ENCODE measurements at places on chromosomes 6 and 20.

DNA sequence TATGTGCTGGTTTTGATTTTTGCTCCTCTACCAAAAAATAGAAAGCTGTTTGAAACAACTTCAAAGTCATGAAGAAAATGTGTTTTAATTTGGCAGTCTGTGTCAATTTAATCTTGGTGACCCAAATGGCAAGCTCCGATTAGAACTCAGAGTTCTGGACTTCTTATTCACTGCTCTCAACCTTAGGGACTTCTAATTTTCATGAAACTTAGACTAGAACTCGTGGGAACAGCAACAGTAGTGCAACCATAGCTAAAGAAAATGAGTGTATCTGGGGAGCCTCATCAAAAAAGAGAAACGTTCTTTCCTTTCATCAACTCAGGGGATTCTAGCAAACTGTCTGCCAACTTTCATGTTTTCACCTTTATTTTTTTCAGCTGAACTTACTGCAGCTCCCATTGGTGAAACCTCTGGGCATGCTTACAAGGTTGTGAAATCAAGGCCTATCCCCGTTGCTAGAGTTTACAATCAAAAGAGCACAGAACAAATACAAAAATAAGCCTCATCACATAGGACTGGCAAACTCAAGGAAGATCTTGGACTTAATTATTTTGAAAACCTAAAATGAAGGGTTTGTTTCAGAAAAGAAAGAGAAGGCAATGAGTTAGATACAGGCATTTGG lies 114.0 kb upstream of the HSF2 start:
- no peak for DNase-seq

- DNase-seq, result no peak
These were observed 1.1 kb downstream of the TBP start for GRCh38 chr6:170555305-170555704.

GRCh38 chr6:141682391-141682790 lies 450.3 kb upstream of the GJE1 start:
- no peak for DNase-seq

DNA sequence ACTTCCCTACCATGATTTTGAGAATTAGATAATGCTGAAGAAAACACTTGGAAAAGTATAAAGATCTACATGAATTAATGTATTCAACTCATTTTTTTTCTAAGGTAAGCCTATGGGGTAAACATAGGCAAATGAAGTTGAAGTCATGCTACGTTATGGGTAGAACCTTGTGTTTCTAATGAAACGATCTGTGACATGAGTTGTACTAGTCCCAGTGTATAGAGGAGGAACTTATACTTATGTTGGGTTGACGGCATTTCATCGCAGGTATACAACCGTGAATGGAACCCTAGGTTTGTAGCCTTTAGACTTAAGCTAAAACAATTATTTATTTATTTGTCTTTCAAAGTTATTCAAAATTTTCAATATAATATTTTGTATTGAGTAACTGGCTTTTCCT lies 2.6 kb downstream of the SLC35F1 start:
- DNase-seq, result no peak

DNA sequence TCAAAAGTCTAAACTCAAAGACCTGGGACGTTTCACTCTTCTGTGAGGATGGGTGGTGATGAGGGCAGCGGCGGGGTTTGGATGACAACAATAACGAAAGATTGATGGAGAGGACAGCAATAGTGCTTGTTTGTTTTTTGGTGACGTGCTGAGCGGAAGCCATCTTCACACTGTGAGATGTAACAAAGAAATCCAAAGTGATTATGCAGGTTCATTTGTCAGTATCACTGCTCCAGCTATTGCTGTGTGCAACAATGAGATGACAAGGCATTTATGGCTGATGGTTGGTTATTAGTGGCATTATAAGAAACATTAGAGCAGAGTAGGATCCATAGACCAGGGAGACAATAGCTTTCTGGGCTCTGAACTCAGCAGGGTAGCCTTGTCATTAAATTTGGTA lies 306.7 kb downstream of the RNF144B start:
- DNase-seq, result no peak

GRCh38 chr20:51265361-51265760 lies 242.5 kb upstream of the KCNG1 start:
- no peak for DNase-seq

DNA sequence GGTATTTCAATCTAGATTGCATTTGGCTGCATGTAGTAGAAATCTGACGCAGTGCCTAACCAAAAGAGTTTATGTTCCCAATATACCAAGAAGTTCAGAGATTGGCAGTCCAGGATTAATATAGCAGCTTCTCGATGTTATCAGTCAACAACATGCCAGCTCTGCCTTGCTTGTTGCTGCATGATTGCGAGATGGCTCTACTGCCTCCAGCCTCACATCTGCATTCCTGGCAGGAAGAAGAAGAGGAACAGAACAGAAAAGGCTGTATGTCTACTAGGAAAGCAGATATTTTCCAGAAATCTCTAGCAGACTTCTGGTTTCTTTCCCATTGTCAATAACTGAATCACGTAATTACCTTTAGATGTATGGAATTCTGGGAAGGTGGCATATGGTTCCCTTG lies 60.8 kb downstream of the SLC35D3 start:
- DNase-seq, result no peak

DNA sequence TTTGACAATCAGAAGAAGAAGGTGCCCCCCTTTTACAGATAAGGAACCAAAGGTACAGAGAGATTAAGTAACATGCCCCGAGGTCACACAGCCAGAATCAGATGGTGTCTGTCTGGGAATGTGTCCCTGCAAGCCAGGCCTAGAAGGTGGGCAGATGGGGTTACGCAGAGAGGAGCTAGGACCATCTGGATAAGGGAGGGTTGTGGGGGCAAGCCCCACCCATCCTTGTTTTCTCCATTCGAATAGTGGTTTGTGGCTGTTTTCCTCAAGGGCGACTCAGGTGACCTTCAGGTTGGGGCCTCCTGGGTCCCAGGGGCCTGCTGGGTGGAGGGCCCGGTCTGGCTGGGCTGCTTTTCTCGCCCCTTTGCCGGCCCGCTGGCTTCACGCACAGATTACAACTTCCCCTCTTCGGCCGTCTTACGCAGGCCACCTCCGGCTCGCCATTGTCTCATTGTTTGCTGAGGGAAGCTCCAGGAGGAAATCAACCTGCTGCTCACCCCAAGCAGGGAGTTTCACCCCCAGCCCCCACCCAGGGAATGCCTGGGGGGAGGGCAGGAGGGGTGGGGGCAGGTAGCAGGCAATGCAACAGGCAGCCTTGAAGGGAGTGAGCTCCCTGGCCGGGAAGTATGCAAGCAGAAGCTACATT lies 30.8 kb upstream of the CSNK2A1 start:
- DNase-seq, result no peak

GRCh38 chr6:106609699-106610098 lies 19.6 kb downstream of the RTN4IP1 start:
- peak; percentile 31 for DNase-seq

Measured in stimulated activated CD8-positive, alpha-beta memory T cell treated with anti-CD3 and anti-CD28 coated beads, Interleukin-4, amount 100 ng/mL, for 48 hours (primary cell).